Vagina (tissue), 2 donors: ENCODE measurements at places on chromosomes 4 and X.
A peak's percentile ranks its signal among the peaks of the same experiment; 100 is the strongest.

GRCh38 chrX:151984902-151985301 lies 10.4 kb upstream of the GABRE start:
- DNase-seq: peak; percentile 22
- no peak overlapping the region for H3K4me3 ChIP-seq
- no peaks in the 10 kb centered on the region for H3K36me3 ChIP-seq
- H3K27me3 ChIP-seq: no peaks in the 10 kb centered on the region

GRCh38 chr4:35125995-35126712 lies 1118.2 kb downstream of the ARAP2 start:
- DNase-seq: no peak
- H3K4me1 ChIP-seq: no peaks in the 10 kb centered on the region
- H3K36me3 ChIP-seq: no peaks in the 10 kb centered on the region
- H3K27ac ChIP-seq: no peak overlapping the region
- H3K27me3 ChIP-seq: no peaks in the 10 kb centered on the region
- no peak overlapping the region for H3K4me3 ChIP-seq

- no peaks in the 10 kb centered on the region for H3K27me3 ChIP-seq
- no peaks in the 10 kb centered on the region for H3K4me1 ChIP-seq
These were observed 4.0 kb downstream of the TCEAL2 start for GRCh38 chrX:102129473-102129872.

DNA sequence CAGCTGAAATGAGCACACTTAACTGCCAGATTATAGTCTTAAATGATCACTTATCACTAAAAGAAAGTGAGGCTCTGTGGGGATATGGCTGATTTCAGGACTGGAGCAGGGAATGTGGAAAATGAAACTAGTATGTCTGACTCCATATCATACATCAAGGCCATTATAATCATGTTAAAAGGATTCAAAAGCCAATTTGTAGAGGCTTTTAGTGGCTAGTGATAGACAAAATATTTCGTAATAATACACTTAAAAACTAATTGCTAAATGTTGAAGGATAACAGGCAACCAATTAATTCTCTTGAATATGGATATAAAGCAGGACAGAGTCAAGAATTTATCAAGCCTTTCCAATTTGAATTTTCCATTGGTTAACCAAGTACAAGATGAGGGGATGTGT lies 358.1 kb upstream of the NDST3 start:
- no peaks in the 10 kb centered on the region for H3K36me3 ChIP-seq
- no peak for DNase-seq
- H3K4me3 ChIP-seq: no peak overlapping the region
- no peak overlapping the region for H3K27ac ChIP-seq
- H3K27me3 ChIP-seq: no peaks in the 10 kb centered on the region

DNA sequence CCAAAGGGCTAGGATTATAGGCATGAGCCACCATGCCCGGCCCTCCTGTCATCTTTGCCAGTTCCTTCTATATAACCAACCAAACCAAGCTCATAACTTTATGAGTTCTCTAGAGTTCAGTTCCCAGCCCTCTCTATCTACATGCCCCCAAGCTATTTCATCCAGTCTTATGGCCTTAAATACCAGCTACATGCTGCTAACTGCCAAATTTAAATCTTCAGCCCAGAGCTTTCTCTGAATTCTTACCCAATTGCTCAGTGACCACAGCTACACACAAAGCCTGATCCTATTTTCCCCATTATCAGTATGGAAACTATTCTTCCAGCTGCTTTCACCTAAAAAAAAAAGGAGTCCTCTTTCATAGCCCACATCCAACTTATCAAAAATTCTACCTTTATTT lies 23.1 kb downstream of the TMEM184C start:
- no peak overlapping the region for H3K4me3 ChIP-seq
- H3K36me3 ChIP-seq: no peaks in the 10 kb centered on the region
- H3K27me3 ChIP-seq: no peaks in the 10 kb centered on the region
- DNase-seq: no peak
- H3K27ac ChIP-seq: no peak overlapping the region
- peaks cover 6% of the 10 kb centered on the region for H3K4me1 ChIP-seq
